ENCODE measurements at places on chromosomes 12 and 14. TPM values are rescaled to one million over a fixed set of nuclear protein-coding genes. Genes with fewer than 3 reads are reported as not detected.

The IL26 gene
- total RNA-seq = not detected

The GPRC5A gene
- total RNA-seq = 0.25 TPM

The CISTR gene
- total RNA-seq = not detected

The TMX1 gene
- 16.2 TPM for total RNA-seq

The ACYP1 gene
- 16.0 TPM for total RNA-seq

The ITGA7 gene
- total RNA-seq = 9.1 TPM

The CDKL1 gene
- total RNA-seq = 15.7 TPM

The MYL6 gene
- total RNA-seq = 442 TPM

The BEST3 gene
- total RNA-seq = 0.25 TPM
